ENCODE measurements at places on chromosomes 11 and 22.

GRCh38 chr22:46122511-46122971 lies 27.8 kb upstream of the PPARA start:
- no peak for DNase-seq

DNA sequence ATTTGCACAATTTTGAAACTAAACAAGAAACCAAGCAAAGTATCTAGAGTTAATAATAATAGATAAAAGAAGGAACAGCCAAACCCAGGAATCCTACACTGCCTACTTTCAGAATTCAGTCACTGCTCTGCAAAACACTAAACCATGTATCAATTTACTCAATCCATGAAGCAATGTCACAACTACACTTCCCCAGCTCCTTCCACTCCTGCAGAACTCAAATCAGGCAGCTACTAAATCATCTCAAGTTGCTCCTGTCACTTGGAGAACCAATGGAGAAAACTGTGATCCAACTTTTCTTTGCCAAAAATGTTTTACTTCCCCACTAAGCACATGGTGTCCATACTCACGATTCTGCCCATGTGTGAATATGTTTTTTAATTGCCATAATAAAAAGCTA lies 24.9 kb upstream of the C11orf58 start:
- DNase-seq: no peak

DNA sequence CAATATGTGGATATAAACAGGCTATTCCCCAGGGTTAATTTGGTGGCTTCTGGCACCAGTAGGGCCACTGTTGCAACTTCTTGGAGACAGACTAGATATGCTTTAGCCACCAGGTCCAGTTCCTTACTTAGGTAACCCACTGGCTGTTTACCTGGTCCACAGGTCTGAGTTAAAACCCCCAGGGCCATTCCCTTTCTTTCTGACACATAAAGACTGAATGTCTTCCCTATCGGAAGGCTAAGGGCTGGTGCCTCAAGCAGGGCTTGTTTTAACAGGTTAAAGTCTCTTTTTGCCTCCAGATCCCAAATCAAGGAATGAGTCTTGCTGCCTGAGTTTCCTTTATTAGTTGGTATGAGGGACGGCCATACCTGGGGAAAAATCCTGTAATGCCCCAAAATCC lies 1052.7 kb upstream of the CNTN5 start:
- DNase-seq: no peak

DNA sequence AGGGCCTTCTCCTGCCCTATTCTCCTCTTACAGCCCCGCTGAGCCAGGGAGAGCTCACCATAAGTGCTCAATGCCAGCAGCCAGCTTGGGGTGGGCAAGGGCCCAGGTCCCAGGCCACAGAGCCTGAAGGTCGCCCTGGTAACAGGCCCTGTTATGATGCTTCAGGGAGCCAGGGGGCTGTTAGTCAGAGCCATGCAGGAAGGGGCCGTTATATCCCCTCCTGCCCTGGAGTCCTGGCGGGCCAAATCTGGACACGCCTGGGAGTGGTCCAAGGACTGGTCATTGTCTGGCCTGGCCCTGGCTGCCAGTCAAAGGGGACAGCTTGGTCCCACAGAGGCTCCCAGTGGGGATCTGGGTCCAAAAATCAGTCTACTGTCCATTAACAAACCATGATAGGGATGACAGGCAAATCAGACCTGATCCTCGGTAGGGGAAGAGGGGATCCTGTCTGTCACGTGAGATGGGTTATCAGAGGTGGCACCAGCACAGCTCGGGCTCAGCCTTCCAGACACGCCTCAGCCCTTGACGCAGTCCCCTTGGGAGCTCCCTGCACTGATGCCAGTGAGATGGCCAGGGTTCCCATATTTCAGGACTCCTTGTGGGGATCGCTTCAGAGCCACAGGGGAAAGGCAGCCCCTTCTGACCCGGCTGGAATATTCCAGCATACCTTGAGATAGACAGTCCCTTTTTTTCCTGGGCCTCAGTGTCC lies 55.9 kb downstream of the LRRC32 start:
- DNase-seq: peak; percentile 97

GRCh38 chr11:99638073-99638553 lies 617.4 kb downstream of the CNTN5 start:
- DNase-seq: no peak

DNA sequence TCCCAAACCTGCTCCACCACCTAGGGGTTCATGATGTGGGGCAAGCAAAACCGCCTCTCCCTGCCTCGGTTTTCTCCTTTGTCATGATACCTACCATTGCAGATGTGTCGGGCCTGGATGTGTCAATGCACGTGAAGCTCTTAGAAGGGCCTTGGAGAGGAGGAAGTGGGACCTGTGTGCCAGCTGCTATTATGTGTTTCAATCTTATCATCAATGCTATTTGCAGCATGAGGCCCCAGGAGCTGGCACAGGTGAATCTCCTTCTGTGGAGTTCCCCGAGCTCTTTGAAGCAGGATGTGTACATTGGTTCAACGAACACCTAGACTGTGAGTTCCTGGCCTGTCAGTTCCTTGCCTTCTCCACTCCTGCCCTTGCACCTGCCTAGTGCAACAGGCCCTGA lies 331.6 kb downstream of the CTTN start:
- no peak for DNase-seq

GRCh38 chr11:44229624-44230023 lies 80.3 kb downstream of the ALX4 start:
- no peak for DNase-seq

GRCh38 chr11:122681735-122682134 lies 26.2 kb downstream of the UBASH3B start:
- no peak for DNase-seq

DNA sequence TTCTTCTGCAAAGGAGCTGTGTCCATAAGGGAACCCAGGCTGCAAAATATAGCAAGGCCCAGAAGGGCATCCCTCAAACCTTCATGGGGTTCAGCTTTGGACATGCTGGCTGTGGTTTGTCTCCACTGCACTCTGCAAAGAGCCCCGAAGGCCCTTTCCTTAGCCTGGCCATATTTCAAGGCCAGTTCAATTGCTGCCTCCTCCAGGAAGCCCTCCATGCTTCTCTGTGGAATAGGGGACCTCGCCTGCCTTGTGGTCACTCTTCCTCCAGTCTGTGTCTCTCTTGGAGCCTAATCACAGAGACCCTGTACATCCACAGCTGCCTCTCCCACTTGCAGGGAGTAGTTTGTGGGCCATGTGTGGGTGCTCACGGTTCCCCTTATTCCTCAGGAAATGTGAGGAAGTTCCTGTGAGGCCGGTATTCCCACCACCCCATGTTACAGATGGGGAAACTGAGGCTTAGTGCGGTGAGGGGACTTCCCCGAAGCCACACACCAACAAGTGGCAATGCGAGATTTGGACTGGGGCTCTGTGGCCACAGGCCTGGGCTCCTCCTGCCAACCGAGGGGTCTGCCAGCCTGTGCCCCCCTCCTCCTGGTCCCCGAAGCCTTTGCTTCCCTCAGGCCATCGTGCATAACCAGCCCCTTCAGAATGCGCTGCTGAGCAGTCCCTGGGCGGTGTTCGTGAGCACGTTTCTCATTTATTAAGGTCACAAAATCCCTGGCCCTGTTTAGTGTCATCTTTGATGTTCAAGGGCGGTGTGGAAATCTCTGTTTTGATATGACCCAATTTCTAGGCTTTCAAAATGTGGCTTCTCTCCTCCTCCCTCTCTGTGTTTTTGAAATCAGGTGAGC lies 65.8 kb downstream of the PARVB start:
- DNase-seq: no peak

DNA sequence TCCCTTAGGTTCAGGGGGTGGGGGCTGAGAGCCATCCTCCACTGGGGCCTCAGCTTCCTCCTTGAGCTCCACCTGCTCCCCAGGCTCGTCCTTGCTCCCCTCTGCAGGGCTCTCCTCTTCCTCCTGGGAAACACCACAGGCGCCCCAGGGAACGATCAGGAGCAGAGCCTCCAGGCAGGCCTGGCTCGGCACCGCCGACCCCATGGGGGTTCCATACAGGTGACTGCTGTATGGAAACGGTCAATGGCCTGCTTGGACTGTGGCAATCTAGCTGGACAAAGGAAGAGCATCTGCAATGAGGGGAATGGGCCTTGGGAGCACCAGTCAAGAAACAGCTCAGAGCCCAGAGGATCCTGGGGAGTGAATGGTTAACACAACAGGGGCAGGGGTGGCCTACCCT lies 7.9 kb downstream of the HYOU1 start:
- DNase-seq: no peak

DNA sequence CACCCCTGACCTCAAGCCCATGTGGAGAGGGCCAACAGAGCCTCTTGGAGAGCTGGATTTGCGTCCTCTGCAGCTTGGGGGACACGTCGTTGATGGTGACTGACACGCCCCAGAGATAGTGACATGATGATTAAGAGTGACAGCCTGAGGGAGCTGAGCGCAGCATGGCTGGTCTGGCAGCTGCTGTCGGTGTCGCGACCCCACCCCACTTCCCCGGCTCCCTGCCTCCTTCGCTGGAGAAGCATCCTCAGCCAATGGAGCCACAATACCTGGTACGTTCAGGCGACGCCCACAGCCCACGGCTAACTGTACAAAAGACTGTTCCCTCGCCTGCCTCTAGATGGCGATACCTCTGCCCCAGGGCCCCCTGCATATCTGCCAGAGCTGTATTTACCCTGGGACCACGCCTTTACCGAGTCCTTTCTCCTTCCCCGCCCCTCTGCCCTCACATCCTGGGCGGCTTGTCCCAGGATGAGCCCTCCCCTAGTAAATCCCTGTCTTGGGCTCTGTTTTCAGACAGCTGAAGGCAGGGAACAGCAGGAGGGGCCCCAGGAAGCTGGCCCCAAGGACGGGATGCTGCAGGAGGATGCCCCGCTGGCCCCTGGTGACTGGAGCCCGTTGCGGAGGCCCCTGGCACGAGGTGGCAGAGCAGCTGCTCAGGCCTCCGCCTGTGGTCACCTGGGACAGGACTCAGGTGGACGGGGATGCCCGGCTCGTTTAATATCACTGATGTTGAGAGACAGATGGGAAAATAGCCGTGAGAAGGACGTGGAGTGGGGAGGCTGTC lies 90.6 kb downstream of the RPS6KA4 start:
- no peak for DNase-seq

- no peak for DNase-seq
These were observed 94.8 kb upstream of the SORL1-AS1 start for GRCh38 chr11:121547574-121547973.

DNA sequence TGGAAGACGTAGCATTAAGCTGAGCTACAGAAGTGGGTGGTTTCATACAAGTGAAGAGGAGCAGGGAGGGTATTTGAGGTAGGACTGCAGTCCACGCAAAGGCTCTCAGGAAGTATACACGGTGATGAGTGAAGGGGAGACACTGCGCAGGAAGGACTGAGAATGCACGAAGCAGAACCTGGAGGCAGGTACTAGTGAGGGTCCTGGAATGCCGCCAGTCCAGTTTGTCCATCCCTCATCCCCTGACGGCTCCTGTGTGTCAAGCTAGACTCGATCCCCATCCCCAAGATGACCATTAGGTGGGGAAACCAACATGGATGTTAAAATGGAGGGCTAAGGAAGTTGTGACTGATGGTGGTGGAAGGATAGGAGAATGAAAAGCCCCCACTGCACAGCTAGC lies 23.8 kb downstream of the ART5 start:
- DNase-seq: no peak

DNA sequence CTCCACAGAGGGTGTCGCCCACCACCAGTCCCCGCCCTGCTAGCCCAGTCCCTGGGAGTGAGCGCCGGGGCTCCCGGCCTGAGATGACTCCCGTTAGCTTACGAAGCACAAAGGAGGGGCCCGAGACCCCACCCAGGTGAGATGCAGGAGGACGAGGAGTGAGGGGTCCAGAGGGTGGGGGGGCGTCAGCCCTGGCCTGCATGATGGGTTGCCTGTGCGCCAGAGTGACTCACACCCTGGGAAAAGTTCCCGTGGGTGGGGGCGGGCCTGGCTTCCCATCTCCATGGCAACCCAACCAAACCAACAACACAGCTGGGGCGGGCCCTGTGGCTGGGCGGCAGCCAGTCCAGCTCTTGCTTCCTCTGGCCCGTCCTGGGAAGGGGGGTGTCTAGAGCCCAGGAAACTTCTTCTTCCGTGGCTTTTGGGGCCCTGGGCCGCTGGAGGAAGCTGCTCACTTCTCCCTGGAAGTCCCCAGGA lies 4.5 kb downstream of the GAS2L1 start:
- DNase-seq: peak; percentile 99

- DNase-seq: no peak
These were observed 15.8 kb downstream of the KBTBD3 start for GRCh38 chr11:106061249-106061784.

Measured in coronary artery (tissue), 2 donors.